ENCODE measurements at places on chromosomes 2 and 18.

- DNase-seq: no peak
These were observed 64.4 kb downstream of the SP110 start for GRCh38 chr2:230155359-230155758.

DNA sequence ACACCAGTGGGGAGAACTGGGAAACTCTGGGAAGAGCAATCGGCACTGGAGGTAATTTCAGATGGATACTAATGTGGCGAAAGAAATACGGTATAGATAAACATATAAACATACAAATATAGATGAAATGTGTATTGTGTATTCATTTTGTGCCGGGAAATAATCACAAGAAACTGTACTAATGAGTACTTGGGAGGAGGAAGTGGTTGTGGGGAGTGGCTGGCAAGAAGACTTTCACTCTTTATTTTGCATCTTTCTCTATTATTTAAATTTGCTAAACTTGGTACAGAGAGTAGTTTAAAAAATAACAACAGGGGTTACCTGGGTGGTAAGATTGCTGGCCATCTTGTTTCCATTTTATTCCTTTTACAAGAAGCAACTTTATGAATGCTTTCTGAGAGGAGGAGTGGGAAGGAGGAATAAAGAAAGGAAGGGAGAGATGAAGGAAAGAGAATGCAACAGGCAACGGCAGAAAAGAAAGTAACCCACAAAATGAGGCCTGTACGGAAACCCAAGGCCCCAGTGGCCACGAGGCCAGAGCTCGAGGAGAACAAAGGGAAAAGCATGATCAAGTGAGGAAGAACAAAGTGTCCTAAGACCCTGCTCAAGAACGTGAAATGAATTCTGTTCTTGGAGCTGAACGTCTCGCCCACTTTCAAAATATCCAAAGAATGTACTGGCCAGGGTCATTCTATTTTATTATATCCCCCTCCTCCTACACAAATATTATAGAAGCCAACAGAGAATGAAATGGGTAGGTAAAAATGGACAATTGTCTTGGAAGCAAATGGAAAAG lies 45.2 kb downstream of the FAM178B start:
- no peak for DNase-seq

DNA sequence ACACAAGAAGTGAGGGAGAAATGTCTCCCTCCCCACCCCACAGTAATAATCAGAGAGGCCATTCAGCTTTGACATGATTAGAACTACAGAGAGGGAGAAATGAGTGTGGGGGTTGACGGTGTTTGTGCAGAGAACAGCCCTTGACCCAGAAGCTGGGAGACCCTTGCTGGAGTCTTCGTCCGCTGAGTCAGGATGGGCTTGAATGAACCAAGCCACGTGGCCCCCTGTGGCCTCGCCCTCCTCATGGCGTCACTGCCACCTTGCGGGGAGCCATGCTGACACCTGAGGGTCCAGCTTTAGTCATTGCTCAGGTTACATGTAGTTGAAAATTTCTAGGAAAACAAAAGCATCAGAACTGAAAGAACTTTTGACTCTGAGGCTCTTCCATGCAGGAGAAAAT lies 101.2 kb downstream of the DGKD start:
- no peak for DNase-seq

- no peak for DNase-seq
These were observed 5.3 kb upstream of the POMC start for GRCh38 chr2:25173719-25174118.

- peak; percentile 11 for DNase-seq
These were observed 32.0 kb upstream of the ACYP2 start for GRCh38 chr2:54083445-54083844.

DNA sequence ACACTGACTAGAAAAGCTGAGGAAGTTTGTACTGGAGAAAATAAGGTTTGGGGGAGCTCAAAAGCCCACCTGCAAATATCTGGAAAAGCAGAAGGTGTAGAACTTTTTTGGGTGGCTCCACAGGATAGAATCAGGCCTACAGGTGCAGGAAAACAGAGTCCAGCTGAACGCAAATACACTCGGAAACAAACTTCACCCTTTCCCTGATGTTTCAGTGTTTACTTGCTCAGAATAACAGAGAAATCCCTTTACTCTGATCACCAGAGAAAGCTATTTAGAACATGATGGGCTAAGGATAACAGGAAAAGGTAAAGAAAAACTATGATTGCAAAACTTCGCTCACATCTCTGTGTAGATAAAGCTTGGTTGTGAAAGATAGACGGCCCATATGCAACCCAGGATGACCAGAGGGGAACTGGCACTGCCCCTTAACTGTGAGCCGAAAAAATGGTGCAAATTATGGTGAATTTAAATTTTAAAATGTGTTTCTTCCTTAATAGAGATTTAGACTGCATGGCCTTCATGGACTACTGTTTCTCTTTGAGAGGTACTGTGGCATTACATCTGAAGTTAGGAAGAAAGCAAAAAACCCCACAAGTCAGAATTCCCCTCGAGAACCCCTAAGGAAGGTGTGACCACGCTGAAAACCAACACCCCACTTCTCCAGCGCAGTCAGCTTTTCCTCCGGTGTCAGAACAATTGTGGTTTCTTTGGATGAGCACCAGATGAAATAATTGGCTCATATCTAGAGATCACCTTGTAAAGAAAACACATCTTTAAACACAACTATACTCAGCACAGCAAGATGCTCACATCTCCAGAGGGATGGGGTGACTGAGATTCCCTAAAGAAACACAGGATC lies 84.5 kb upstream of the TMEM247 start:
- DNase-seq: no peak

GRCh38 chr18:31432316-31432715 lies 15.2 kb upstream of the DSG3 start:
- no peak for DNase-seq
